ENCODE measurements at places on chromosomes 13 and 19.

DNA sequence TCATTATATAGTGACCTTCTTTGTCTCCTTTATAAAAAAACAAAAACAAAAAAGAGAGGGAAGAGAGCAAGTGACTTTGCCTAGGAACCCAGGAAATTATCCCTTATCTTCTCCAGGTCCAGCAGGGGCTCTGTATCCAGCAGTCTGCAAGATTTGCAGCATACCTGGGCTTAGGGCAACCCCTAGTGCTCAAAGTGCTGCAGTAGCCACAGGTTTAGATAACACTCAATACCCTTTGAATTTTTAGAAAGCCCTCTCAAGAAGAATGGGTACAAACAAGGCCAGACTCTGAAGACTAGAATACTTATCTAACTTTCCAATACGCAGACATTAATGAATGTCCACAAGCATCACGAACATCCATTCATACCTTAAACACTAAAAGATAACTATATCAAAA lies 43.2 kb downstream of the CCNA1 start:
- DNase-seq = no peak

DNA sequence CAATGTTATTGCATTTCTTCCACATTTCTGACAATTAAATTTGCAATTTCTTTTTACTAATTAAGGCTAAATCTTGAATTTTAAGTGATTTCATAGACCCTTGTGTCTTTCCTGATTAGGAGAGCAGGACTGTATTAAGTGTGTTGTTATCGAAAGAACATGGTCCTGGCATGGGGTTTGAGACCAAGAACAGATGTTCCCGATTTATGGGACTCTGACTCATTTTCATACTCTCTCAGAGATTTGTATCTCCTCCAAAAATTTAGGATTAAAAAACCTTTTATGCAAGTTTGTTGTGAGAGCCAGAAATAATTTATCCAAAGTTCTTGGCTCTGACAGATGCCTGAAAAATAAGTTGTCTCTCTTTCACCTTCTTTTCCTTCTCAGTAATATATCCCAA lies 589.3 kb upstream of the ARGLU1 start:
- DNase-seq = no peak

GRCh38 chr19:31908496-31909225 lies 436.7 kb upstream of the ZNF507 start:
- DNase-seq = no peak

GRCh38 chr19:51108805-51109146 lies 567 bp upstream of the CTU1 start:
- DNase-seq = no peak

- no peak for DNase-seq
Observed at GRCh38 chr13:101149735-101150384, 266.4 kb downstream of the NALCN start.

- no peak for DNase-seq
Observed at GRCh38 chr13:113403255-113404104, 39.5 kb upstream of the GRTP1 start.

GRCh38 chr19:2922987-2923386 lies 21.8 kb downstream of the ZNF77 start:
- DNase-seq = no peak

DNA sequence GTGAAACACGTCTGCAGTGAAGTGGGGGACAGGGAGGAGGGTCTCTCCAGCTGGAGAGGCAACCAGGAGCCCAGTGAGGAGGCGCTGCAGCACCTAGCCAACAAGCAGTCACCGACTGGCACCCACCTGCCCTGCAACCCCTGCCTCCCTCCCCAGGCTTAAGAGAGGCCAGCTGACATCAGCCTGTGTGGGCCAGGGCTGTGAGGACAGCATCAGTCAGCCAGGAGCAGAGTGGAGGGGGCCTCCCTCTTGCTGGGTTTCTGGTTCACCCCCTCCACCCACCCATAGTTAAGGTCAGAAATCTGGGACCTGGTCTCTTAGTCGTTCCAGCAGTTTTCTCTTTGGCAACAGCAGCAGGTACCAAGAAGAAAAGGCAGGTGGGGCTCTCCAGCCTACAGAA lies 25.5 kb upstream of the CCNP start:
- no peak for DNase-seq

GRCh38 chr19:12092956-12093355 lies 28.4 kb downstream of the ZNF844 start:
- no peak for DNase-seq
